ENCODE measurements at places on chromosomes 7 and 10.

DNA sequence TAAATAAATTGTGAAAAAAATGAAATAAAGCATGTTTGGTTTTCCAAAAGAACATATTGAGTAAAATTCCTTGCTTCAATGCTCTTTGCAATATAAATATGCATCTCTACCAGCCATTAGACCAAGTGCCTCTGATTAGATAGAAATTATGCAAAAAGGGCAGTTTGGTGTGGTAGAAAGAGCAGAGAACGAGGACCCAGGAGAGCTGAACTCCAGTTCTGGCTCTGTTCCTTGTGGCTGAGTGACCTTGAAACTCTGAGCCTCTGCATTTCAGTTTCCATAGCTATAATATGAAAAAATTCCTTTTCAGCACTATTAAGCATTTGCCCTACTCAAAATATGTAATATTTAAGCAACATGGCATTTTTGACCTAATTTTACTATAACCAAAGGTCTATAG lies 36.5 kb downstream of the COL1A2 start:
- DNase-seq = no peak

DNA sequence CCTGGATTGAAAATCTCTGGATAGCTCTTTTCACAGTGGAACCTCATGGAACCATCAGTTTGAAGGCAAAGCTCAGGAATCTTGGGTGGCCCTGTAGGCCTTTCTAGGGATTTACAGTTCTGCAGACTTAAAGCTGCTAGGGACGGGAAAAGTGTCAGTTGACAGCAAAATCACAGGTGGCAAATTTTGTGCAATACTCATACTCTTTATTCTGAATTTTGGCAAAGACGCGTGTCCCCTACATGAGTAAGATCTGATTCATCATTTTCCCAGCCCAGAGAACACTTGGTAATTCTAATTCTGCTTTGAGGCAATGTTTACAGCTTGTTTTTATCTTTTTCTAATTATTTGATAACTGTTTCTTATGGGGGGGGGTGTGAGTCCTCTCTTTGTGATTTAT lies 3.6 kb downstream of the LRRC17 start:
- DNase-seq = no peak

- DNase-seq = peak; percentile 70
Observed at GRCh38 chr7:151769188-151769821, 107.6 kb downstream of the PRKAG2 start.

- DNase-seq = no peak
Observed at GRCh38 chr10:4117604-4118003, 332.6 kb upstream of the KLF6 start.

DNA sequence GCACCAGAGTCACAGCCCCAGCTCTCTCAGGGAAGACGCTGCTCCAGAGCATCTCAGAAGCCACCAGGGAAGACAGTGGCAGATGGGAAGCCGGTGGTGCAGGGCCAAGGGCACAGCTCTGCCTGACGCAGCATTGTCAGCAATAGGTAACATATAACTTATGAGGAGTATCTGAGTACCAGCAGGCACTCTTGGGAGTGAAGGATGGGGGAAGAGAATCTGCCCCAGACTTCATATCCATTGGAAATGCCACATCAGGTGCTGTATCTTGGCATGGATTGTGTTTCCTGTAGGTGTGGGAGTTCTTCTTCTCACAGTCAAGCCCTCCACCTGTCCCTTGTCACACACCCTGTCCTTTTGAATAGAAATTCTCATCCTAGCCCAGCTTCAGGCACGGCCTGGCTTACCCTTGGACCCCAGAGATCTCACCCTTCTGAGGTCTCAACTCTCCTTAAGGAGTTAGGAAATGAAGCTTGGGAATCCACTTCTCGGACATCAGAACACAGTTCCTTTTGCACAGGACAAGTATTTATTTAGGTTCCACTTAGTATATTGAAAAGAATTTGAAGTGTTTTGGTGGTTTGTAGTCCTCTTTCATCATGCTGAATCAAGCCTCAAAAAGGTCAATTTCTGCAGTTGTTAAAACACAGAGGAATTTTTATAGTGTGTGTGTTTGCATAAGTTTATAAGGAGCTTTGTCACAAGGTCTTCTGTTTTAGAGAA lies 9.9 kb downstream of the EPDR1 start:
- DNase-seq = no peak

GRCh38 chr7:121081327-121081936 lies 92.9 kb downstream of the CPED1 start:
- peak; percentile 13 for DNase-seq

- no peak for DNase-seq
Observed at GRCh38 chr10:1829712-1830111, 92.4 kb upstream of the ADARB2 start.

DNA sequence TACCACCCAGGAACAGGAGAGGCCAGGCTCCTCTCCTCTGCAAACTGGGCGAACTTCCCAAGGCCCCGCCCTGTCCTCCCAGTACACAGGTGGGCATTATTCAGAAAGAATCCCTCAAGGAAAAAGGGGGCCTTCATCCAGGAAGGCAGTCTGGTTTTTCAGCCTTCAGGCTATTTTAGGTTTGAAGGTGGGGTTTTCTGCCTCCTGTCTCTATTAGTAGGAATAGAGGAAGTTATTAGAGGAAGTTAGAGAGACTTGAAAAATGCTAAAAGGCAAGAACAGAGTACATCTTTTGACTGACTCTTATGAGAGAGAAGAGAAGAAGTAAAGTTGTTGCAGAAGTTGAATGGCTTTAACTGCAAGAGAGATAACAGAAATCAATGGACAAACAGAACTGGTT lies 250.9 kb upstream of the SORCS1 start:
- DNase-seq = no peak

DNA sequence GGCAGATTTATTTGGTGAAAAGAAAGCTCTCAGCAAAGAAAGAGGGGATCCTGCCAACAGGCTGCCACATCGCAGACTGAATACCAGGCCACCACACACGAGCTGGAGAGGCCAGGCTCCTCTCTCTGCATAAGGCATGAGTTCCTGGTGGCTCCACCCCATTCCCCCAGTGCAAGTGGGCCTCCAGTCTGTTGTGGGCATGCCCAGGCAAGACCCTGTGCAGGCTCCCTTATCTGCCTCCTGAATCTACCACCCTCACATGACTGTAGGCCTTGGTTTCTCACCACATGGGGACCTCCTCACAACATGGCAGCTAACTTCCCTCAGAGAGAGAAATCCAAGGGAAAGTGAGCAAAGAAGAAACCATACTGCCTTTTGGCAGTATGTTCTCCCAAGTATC lies 26.7 kb upstream of the CUL1 start:
- DNase-seq = no peak

DNA sequence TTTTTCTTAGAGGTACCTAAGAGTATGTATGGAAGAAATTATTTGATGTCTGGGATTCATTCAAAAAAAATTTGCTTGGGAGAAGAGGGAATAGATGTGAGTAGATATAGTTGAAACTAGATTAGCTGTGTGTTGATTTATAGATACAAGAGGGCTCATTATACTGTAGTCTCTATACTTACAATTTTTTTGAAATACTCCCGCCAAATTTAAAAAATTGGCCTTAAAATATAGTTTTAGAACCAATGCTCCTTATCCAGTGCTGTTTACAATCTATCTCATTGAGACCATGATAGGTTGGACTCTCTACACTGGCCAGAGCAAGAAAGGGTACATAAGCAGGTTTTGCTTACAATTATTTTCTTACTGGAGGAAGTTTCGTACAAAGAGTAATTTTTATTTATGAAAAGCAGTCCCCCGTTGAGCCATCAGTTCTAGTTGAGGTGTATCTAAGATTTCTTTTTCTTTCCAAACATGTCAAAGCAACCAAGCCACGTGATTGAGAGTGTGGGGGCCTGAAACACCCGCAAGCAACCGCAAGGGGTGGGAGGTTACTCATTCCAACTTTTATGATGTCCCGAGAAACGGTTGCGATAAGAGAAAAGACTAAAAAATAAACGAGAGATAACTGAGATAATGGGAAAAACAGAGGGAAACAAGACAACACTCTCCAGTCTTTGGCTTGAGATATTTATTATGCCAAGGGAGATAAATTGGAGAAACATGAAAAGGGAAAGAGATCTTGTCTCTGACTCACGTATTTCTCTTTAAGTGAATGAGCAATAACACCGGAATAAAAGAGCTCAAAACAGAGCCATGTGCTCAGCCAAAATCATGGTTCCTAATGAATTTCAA lies 729.2 kb downstream of the LRMDA start:
- DNase-seq = no peak

GRCh38 chr10:126337251-126337810 lies 50.9 kb downstream of the ADAM12 start:
- no peak for DNase-seq

Data from GM13976 (cell line).